ENCODE measurements at places on chromosomes 13 and 19. TPM values are rescaled to one million over a fixed set of nuclear protein-coding genes. Genes with fewer than 3 reads are reported as not detected.

DNA sequence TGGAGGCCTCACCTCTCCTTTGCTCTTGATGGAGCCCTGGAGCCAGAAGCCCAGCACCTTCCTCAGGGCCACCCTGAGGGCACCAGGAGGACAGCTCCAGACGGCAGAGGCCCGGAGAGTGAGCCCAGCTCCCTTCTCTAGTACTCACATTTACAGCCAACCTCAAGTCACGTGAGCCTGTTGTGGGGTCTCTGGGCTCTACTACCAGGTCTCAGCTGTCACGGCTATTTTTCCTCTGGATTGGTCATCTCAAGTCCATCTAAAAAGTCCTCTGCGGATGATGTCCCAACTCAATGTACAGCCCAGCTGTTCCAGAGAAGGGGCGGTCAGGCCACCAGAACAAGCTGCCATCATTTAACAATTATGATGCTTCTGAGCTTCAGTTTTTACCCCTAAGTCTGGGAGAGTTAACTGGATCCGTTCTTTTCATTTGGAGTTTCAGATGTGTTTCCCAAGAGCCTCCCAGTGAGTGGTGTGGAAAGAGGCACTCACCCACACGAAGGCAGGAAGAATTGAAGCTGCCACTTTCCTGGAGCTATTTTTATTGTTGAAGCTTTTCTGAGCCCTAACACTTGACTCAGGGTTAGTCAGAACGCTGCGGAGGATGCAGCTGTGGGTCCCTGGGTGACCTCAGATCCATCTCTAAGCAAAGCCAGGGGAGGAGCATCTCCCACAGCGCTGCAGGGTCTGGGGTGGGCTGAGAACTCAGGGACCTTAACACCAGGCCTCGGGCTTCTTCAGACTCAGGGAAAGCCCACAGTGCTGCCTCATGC lies 143.5 kb upstream of the UBL3 start:
- peak; percentile 48 for DNase-seq

DNA sequence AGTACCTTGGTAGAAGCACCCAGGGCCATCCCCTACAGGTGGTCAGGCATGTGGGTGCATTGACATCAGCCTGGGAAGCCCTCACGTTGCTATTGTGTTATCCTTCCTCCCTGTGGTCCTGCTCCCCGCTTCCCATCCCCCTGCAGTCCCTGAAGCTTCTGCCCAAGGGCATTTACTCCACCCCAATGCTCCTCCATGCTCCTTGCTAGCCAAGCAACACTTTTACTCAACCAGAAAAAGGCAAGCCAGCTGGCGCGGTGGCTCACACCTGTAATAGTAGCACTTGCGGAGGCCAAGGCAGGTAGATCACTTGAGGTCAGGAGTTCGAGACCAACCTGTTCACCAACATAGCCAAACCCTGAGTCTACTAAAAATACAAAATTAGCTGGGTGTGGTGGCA lies 54.8 kb upstream of the LATS2 start:
- DNase-seq: no peak

- no peak for DNase-seq
Measured at GRCh38 chr13:94313321-94313910, 166.1 kb downstream of the DCT start.

DNA sequence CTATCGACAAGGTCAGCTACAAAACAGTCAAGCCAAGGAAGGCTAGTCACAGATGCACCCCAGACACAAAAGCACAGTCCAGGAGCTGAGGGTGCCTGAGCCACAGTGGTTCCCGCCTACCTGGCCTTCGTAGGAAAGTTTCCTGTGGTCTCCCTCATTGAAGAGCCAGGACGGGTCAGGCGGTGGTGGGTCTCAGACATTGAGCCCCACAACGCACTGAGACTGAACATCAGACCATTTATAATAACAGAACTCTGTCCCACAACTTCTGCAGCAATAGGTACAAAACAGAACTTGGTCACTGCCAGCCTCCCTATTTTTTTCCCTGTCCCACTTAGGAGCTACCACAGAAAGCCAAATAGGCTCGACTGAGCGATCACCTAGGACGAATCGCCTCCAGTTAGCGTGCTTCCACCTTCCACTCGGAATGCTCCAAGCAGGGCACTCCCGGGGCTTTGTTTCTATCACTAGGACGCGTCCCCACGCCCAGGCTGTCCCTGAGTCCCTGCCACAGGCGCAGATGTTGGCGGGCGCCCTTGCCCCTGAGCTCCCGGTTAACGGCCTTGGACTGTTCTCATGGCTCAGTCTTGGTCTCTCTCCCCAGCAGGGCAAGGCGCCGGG lies 640 bp upstream of the ZNF544 start:
- DNase-seq: no peak

Gene KCNJ14
- total RNA-seq: 0.55 TPM

Gene PROSER3
- 7.0 TPM for total RNA-seq

Gene NPAS1
- total RNA-seq: not detected

Gene FARP1
- 16.4 TPM for total RNA-seq
